ENCODE measurements at places on chromosomes 16 and 17.

DNA sequence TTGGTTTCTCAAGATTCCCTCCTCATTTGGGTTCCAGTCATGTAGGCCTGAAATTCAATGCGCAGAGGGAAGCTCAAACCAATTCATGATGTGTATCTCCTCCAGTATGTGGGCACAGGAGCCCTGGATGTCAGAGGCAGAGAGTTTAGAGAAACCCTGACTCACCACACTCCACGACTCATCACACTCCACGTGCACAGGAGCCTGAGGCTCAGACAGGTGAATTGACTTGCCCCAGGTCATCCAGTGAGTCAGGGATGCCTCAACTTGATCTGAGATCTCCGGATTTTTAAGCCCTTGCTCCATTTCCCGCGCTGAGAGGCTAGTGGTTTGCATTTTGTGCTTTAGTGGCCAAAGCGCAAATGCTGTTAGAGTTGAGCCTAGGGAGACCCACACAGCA is 183.9 kb downstream of the HAPSTR1 start:
- DNase-seq, result no peak

- DNase-seq, result no peak
These were observed 8.3 kb upstream of the NLRC5 start for GRCh38 chr16:56980792-56981724.

- no peak for DNase-seq
These were observed 17.6 kb upstream of the ABCA10 start for GRCh38 chr17:69246202-69246601.

- peak; percentile 69 for DNase-seq
These were observed 18.8 kb downstream of the SIAH1 start for GRCh38 chr16:48366165-48367093.

DNA sequence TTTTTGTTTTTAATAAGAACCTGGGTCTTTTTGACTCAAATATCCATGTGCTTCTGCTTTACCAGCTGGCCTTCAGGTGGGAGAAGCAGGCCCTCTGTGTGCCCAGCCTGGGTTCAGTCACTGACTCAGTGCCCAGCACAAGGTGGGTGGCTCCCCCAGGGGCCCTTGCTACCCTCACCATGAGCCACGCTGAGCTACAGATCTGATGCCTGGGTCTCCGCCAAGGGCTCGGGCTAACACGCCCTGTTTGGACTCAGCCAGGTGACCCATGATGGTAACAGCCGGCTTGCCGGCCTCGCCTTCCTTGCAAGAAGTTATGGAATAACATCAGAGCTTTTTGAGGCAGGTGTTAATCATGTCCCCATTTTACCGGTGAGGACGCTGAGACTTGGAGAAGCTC is 109.5 kb upstream of the NLRP1 start:
- DNase-seq, result no peak

DNA sequence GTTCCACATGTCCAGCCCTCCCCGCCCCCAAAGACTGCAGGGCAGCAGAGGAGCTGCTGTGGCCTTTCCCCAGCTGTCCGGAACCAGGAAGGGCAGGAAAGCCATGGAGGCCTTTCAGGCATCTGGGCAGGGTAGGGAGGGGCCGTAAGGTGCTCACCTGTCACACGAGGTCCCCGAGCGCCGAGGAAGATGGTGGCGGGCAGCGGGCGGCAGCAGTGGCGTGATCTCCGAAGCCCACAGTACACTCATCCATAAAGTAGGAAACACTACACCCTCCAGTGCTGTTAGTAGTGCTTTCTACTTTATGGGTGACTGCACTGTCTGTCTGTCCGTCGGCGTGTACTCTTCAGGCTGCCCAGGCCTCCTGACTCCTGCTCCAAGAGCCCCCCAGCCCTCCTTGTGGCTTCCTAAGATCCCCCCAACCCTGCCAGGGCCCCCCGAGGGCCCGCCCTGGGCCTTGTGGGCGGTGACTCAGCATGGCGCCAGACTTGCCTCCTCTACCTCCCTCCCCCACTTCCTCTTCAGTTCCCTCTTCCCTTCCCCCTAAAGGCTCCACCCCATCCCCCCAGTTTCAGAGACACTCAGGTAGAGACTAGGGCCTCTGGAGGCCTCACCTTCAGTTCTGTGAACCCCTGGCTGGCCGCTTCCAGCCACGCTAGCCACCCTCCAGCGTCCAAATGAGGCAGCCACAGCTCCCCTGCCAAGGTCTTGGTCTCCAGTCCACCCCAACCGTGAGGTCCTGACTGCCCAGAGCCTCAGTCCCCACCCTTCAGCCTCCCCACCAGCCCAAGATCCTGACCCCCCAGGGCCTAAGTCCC is 2.6 kb upstream of the TSPOAP1 start:
- peak; percentile 80 for DNase-seq

GRCh38 chr17:61495161-61495857 is 43.1 kb downstream of the TBX4 start:
- DNase-seq, result no peak

GRCh38 chr16:76956394-76956793 is 234.6 kb upstream of the MON1B start:
- DNase-seq, result no peak

DNA sequence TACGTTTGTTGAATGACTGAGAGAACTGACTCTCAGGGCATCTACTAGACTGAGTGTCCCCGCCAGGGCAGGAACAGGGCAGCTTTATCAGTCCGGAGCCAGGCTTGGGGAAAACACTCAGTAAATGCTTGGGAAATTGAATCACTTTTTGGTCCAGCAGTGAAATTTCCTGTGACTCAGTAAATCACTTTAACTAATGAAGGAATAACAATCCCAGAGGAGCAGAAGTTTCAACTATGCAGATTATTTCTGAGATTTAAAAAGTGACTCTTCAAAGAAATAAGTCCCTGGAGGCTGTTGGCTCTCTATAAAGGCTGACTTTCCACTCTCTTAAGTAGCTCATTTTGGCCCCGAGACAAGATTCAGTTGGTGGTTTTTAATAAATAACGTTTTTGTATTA is 101.8 kb downstream of the FOXL1 start:
- DNase-seq, result no peak

DNA sequence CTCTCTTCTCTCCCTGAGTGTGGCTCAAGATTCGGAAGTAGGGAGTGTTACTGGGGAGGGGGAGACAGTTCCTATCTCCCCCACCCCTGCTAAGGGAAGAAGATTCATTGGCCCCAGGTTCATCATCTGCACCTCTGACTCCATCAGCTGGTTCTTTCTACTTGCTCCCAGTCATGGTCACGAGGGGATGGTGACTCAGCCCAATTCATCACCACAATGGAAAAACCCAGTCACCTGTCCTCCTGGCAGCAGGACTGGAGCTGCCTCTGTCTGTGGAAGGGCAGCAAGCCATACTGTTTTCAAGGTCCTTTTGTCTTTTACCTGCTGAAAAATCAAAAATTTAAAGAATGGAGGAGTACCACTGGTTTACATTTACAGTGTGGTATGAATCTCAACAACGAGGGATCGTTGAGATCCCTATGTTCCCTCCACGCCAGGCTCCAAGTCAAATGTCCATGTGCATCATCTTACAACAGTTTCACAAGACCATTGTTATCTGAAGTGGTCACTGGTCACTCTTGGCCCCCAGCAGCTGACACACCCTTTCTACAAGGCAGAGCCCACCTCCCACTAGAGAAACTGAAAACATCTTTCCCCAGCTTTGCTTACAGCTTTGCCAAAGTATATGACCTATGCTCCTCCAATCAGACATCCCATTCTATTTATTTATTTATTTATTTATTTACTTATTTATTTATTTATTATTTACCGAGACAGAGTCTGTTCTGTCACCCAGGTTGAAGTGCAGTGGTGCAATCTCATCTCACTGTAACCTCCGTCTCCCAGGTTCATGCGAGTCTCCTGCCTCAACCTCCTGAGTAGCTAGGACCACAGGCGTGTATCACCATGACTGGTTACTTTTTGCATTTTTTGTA is 40.4 kb upstream of the NDRG4 start:
- peak; percentile 45 for DNase-seq

DNA sequence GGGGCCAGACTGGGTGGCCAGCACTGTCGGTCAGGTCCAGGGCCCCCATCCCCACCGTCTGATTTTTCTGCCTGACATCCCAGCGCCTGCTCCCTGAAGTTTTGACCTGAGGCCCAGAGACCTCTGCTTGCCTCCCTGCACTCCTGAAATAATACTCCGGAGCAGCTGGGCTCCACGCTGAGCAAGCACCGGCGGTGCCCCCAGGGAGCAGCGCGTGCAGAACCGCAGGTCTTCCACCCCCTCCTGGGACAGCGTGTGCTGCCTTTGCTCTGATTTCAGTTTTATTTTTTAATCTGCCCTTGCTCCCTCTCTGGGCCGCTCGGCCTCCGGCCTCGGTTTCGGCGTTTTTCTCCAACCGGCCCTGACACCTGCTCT is 132.4 kb upstream of the GSE1 start:
- DNase-seq, result no peak

DNA sequence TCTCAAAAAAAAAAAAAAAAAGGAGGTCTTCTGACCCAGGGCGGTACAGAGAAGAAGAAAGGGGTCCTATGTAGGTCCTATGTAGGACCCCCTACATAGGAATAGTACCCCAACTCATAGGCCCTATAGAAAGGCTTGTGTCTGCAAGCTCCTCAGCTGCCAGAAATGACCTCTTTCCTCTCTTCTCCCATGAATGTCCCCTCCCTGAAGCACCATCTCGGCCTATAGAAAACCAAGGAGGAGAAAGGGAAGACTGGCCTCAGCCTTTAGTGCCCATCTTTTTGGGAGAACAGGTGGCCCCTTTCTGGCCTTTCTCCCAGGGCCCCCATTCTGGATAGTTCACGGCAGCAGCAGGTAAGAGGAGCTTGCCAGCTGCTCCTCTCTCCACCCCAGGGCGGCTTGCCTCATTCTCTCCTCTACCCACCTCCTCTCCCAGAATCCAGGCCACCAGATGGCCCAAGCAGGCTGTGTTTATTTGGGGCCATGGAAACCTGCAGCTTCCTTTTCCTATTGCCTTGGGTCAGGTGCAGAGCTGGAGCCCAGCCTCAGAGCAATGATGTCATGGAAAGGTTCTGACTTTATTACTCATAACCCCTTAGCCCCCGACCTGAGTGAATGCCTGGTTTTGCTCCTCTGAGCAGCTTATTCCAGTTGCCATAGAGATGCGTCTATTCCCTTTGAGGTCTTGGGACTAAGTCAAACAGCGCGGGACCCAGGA is 1.6 kb upstream of the MRPL58 start:
- DNase-seq, result peak; percentile 26

DNA sequence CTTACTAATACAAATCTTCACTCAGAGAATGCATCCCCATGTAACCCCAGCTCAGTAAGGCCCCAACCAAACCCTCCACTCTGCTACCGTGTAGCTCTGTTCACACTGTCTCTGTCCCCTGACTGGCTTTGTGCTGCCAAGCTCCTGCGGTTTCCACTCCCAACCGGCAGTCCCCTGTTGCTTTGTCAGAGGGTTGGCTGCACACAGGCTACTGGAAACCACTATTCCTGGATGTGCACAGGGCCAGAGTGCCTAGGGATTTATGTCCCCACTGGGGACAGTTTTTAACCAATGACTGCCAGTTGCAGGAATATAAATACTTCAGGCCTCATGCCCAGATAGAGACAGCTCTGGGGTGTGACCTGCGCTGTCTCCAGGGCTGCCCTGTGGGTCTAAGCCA is 157.1 kb upstream of the C16orf82 start:
- no peak for DNase-seq

DNA sequence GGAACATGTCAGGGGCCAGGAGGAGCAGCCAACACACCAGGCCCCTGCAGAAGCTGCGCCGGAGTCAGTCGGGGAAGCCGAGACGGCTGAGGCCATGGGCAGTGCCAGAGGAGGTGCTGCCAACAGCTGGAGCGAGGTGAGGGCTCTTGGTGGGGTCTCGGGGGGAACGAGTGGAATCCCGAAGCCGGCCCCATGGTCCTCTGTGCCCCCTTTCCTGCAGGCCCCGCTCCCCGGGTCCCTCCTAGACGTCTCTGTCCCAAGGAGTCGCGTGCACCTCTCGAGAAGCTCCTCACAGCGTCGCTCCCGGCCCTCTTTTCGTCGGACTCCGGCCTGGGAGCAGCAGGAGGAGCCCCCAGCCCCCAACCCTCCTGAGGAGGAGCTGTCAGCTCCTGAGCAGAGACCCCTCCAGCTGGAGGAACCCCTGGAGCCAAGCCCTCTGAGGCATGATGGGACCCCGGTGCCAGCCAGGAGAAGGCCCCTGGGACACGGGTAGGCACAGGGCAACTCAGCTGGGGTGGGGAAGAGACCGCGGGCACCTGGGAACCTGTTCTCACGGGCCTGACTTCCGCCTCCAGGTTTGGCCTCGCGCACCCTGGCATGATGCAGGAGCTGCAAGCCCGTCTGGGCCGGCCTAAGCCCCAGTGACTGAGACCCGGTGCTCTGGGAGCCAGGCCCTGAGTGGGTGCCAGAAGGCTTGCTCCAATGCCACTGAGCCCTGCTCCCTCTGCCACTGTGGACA is 3.6 kb downstream of the APOBR start:
- DNase-seq, result no peak

DNA sequence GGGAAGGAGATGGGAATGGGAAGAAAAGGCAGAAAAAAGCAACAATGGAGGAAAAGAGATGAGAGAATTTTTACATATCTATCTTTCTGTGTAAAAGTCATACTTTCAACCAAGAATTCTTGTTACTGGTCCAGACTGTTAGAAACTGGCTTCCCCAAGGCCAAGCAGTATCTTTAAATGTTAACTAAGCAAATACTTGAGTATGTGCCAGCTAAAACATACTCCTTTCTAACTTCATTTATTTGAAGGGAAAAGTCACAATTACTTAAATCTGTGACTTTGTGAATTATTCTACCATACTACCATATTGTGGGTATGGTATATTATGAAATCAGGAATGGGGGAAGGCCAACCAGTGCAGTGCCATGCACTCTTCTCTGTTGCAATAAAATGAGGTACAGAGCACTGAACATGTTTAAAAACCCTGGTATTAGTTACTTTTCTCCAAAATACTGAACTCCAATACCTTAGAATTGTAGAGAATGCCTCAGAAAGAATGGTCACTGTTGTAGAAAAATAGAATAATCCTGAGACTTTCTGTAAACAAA is 92.3 kb upstream of the C17orf78 start:
- no peak for DNase-seq

GRCh38 chr16:15803618-15804017 is 53.2 kb downstream of the MYH11 start:
- no peak for DNase-seq

DNA sequence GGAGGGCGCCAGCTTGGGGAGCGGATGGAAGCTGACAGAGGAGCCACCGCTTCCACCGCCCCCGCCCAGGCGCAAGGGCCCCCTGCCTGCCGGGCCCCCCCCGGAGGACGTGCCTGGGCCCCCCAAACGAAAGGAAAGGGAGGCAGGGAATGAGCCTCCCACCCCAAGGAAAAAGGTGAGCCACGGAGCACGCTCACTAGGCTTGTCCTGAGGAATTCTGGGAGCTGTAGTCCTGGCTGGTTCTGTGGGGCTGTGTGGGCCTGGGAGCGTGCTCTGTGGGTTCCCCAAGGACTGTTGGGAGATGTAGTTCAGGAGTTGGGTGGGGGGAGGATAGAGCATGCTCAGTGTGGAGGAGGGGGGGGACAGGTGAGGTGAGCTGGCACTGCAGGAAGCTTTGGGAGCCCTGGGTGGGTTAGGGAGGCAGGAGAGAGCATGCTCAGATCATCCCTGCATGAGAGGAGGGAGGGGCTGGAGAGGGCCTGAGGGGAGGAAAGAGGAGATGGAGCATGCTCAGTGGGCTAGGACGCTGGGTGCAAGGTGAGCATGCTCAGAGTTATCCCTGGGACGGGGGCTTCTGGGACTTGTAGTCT is 4.5 kb downstream of the FBXL19 start:
- peak; percentile 44 for DNase-seq

GRCh38 chr16:71461686-71462648 is at the start of gene ZNF23:
Gene ZNF23, minus strand, starts transcription at chr16:71462247. Its CDS starts 5,451 bp downstream, at chr16:71456796.
- DNase-seq, result peak; percentile 74
